Renal cortical epithelial cell (primary cell): ENCODE measurements at places on chromosomes 3 and 15.
A peak's percentile ranks its signal among the peaks of the same experiment; 100 is the strongest.

DNA sequence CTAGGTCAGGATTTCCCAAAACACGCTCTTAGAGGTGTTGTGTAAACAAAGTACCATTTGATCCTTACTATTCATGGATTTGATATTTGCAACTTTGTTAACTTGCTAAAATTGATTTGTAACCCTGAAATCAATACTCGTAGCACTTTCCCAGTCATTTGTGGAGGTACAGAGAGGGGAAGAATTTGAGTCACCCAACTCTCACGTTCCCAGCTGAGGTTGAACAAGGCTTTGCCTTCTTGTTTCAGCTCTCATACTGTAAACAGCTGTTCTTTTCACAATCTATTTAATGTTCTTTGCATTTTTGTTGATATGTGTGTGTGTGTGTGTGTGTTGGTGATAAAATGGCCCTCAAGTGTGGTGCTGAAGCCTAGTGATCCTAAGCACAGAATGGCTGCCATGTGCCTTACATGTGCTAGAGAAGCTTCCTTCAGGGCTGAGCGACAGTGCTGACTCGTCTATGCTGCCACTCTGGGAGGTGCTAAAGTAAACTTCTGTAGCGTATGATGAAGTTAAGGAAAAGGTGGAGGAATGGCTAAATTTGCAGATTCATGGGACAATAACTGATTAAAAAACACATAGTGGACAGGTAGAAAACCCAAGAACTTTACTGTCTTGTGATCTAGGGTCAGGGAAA, 173.2 kb downstream of the APBA2 start:
- DNase-seq: no peak

DNA sequence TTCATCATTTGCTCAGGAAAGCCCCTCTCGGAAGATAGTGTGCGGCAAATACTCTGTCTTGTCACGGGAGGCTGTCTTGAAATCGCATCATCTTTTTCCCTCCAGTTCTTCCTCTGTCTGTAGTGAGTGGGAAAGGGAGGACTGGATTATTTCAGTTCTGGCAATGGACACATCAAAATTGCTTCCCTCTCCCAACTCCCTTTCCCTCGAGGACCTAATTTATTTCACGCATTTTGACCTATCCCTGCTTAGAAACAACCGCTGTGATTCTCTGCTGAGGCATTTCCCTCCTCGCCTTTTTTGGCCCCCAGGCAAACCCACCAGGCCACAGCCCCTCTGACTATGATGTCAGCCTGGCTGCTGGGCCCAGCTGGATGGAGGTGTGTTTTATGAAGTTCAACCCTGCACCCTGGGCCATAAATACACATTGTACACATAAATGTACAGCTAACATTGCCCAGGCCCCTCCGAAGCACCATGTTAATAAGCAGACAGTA, 138.7 kb upstream of the LRTM1 start:
- no peak for DNase-seq

DNA sequence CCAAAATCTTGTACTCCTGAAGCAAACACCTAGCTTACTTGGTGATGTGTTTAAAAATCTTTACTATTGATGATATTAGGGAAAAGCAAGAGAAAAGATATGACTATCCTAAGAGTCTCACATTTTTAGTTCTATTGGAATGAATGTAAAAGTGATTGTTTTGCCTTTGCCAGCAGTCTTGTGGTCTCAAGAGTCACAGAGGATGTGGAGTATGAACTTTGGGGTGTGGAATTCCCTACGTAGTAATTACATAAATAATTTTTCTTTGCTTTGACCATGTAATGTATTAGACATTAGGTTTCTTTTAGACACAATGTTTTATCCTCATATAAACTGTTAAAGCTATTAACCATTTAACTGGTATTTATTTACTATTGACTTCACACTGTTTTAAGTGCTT, 387.6 kb downstream of the NAALADL2 start:
- DNase-seq: no peak

DNA sequence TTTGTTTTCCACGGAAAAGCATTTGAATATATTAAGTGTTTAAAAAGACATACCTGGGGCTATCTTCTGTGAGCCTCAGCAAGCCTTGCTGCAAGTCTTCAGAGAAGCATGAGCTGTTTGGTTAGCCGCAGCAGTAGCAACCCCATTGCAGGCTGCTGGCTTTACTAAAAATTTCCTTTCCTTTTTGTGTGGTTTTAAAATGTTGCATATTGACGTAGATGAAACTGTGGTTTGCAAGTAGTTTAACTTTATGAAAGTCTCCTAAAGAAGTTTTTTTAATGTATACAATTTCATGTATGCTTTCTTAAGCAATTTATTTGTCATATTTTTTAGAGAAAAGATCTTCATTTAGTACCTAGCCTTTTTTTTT, at the start of gene GPR171:
GPR171 (minus strand) TSS at position 166 of the 370 bp plus-strand sequence. CDS start 3,830 bp downstream, outside the sequence.
- DNase-seq: no peak

DNA sequence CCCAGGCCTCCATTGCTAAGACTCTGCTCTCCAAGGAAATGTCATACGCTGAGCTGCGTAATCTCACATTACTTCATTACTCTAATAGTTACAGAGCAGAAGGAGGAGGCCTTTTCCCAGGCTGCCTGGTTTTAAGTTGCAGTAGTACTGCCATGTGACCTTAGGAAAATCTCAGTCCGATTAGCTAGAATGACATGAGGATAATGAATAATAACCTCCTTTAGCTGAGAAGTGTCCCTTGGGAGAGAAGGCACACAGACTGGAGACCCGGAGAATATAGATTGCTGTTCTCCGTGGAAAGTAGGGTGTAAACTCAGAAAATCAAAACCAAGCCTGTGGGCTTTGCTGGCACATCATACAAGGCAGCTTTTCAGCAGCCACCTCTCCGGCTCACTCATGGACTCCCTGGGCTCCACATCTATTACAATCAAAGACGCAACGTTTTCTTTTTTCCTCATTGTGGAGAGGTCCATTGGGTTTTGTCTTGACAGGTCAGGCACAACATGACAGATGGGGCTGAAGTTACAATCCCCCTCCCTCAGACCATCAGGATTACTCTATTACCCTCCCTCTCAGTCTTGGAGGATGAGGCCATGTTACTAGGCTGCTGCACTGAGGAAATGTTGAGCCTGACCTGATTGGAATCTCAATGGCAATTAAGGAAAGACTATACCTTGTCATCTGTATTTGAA, 134.8 kb upstream of the MB21D2 start:
- DNase-seq: no peak

DNA sequence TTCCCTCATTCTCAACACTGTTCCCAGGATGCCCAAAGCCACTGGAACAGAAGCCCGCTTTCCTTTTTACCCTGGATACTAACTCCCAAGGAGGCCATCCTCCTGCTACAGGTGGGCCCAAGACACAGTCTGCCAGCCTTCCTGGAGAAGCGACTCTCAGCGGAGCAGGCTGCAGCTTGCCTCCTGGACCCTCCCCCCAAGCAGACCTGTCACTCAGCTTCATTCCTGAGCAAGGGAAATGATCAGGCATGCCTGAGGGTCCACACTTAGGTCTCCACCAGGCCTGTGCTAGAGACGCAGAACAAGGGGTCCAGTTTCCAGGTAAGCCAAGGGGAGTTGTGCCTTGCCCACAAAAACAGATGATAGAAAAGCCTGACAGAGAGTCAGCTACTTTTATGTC, 62.8 kb downstream of the SLCO2A1 start:
- DNase-seq: no peak

- no peak for DNase-seq
Measured at GRCh38 chr15:31297575-31298456, 28.8 kb upstream of the KLF13 start.

- DNase-seq: no peak
Measured at GRCh38 chr15:60399931-60400330, 2.1 kb upstream of the ANXA2 start.

DNA sequence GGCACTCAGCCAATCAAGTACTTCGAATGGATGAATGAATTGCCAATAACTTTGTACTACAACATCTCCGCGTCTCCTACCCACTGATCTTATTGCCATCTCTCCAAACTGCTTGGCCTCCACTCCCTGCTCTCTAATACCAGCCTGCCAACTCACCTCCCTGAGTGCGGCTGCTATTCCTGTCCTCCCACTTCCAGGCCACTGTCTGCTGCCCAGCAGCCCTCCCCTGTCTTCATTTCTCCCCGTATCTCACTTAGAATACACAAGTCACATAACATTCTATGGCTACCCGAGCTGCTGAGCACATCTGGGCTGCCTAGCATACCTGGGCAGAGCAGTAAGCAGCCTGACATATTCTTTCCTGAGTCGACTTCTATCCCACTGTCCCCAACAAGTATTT, 149.9 kb upstream of the LRTM1 start:
- no peak for DNase-seq

DNA sequence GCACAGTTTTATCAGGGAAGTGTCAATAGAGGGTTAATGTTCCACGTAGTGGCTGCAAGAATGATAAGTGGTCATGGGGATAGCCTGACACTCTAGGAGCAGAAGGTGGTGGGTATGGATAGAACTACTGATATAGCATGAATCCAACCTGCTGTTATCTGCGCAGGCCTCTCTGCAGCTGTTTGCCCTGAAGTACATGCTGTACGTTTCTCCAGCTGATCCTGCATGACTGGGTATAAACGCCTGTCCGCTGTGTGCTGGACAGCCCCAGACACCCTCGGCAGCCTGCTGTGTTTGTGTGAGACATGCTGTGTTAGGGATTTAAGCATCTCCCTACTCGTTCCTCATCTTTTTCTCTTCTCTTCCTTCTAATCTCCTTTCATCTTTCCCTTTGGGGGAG, 87.1 kb downstream of the LPP start:
- DNase-seq: no peak

DNA sequence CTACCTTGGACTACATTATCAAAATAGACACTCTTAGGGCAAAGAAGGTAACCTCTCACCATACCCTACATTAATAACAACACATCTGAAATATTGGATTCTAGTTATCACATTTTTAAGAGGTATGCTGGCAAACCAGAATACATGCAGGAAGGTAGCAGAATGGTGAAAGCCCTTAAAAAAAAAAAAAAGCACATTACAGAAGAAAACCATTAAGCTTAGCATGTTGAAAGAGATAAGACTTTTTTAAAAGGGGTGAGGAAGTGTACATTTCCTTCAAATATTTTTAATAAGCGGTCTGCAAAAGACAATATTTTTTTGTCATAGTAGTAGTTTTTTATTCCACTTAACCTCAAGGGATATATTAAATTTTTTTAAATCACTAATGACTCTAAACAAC, 46.5 kb upstream of the WDR5B start:
- DNase-seq: no peak

GRCh38 chr3:101303089-101303731, 17.2 kb downstream of the IMPG2 start:
- DNase-seq: no peak

GRCh38 chr3:178669022-178669601, 132.9 kb downstream of the KCNMB2 start:
- peak; percentile 30 for DNase-seq

DNA sequence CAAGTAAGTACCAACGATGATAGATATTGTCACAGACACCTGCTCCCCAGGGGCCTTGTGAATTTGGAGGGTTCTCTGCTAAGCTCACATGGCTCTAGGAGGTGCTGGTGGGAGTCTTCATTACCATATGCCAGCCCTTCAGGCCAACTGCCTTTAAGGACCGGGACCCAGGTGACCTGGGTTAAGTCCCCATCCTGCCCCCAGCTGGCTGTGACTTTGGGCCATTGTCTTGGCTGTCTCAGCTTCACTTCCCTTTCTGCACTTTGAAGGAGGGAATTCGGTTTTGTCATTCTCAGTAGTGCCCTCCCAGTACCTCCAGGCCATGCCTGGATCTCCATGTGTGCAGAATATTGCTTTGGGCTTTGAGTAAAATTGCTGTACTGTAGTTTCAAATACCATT, 72.8 kb upstream of the ACAD9 start:
- no peak for DNase-seq

GRCh38 chr3:49864505-49864904, 5.2 kb downstream of the CAMKV start:
- DNase-seq: no peak

DNA sequence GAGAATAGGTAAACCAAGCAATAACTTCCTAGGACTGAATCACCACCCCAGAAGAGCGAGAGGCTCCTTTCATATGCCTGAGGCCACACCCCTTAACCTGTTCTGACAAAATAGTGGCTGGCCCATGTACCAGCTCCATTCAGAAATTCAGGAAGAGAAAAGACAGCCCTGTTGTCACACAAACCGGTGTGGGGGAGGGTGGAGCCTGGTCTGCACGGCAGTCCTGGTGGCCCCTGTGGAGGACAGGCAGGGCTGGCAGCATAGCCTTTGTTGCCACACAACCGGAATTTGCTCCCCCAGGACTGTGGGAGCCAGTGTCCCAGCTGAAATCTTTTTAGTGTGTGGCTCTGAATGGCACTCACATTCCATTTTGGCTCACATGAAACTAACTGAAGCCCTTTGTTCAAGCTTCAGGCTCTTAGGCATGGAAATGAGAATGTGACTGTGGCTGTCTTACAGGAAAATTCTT, 23.8 kb downstream of the RLBP1 start:
- DNase-seq: no peak

DNA sequence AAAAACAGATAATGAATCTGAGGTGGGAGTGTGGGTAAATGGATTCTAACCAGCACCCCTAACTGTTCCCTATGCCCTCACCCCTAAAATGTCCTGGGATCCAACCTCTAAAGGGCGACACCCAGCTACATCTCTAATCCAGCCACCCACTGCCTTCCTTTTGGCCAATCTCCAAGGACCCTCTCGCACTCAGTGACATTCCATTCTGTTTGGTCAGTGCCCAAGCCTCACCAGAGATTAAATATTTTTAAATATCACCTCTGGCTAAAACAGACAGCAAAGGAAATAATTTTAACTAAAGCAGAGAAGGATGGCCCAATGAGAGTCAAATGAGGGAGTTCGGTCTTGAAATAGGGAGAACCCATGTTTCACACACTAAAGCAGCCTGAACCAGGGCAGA, 19.9 kb upstream of the SCN10A start:
- no peak for DNase-seq

GRCh38 chr3:122969585-122970469, 57.7 kb downstream of the SEMA5B start:
- peak; percentile 97 for DNase-seq

- DNase-seq: peak; percentile 84
Measured at GRCh38 chr3:27681249-27681748, 40.8 kb downstream of the EOMES start.

- DNase-seq: no peak
Measured at GRCh38 chr15:77219841-77220240, 148.9 kb upstream of the TSPAN3 start.

DNA sequence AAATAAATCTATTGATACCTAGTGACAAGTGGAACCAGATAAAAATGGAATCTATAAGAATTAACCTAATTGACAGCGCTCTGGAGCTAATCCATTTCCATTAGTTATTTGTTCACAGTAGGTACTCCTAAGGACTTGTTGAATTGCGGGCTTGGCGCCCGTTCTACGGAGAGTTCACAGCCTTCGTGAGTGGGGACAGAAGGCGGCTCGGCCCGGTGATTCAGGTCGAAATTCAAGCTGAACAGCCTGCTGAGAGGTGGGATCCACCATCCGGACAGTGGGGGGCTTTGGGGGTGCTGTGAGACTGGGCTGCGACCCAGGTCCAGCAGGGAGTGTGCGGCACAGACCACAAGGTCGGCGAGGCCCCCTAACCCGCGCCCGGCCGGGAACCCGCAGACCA, 779 bp upstream of the CTNNB1 start:
- no peak for DNase-seq
